ENCODE measurements at places on chromosomes 7 and 10.
A peak's percentile ranks its signal among the peaks of the same experiment; 100 is the strongest.

- peak; percentile 21 for DNase-seq
Observed at GRCh38 chr7:66205741-66206090, 582 bp downstream of the TPST1 start.

- DNase-seq, result no peak
Observed at GRCh38 chr7:116706668-116707126, 34.7 kb downstream of the MET start.

- DNase-seq, result no peak
Observed at GRCh38 chr7:32074787-32075585, 4.8 kb upstream of the PDE1C start.

- no peak for DNase-seq
Observed at GRCh38 chr10:120387326-120387725, 69.7 kb upstream of the PLPP4 start.

GRCh38 chr10:107687701-107688100, 523.2 kb upstream of the SORCS1 start:
- DNase-seq, result no peak
